Stimulated activated CD8-positive, alpha-beta memory T cell treated with anti-CD3 and anti-CD28 coated beads, Interleukin-7, amount 100 ng/mL, for 4 hours (primary cell): ENCODE measurements at places on chromosomes 7 and 10.

- no peak for DNase-seq
Measured at GRCh38 chr10:16509996-16510395, 11.7 kb downstream of the C1QL3 start.

GRCh38 chr7:25260862-25261494 lies 32.7 kb upstream of the NPVF start:
- no peak for DNase-seq

DNA sequence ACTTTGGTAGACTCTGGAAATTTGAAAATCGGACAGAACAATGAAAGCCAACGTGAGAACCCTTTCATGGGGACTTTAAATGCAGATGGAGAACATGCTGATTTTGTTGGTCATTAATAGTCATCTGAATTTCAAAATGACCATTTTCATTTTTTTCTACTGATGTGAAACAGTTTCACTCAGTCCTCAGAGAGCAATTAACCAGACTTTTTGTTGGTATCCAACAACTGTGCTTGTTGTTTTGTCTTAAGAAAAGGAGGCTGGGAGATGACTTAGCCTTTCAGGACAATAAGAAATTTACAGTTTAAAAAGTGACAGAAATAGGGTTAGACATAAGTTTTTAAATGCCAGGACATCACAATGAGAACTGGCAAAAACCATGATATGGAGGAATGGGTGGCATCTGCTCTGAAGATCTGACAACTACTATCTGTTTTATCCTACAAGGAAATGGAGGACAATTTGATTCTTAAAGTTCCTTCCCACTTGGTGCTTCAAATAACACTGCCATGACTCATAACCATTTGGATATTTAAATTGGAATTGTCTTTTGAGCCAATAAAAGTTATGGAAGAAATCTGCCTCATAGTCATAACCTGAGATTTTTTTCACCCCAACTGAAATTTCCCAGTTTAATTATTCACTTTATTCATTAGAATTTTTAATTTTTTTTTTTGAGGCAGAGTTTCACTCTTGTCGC lies 87.2 kb upstream of the HPS1 start:
- DNase-seq: no peak

DNA sequence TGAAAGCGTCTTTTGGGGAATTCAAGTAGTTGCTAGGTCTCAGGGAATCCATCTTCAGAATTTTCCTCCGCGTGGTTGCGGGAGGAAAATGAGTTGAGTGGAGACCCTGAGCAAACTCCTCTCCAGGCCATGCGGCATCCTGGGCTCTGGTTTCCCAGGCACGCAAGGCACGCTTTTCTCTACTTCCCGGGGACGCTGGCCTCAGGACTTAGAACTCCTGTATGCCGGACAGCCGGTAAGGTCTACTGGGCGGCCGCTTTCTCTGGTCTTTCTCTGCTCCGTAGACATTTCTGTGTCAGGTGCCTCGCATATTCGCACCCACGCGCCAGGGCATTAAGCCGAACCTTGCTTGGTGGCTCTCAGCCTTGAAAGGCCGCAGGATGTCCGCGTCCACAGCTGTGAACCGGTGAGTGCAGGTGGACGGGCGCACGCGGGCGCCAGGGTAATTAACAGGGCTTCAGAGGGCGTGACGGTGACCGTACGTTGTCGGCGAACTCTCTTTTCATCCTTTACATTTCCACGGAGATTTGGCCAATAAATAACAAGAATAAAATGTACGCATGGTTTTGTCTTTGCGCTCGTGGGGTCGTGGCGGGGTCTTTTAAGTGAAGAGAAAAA lies 992 bp upstream of the RBM20 start:
- no peak for DNase-seq

- DNase-seq: no peak
Measured at GRCh38 chr10:98340940-98341310, 72.9 kb upstream of the LOXL4 start.

DNA sequence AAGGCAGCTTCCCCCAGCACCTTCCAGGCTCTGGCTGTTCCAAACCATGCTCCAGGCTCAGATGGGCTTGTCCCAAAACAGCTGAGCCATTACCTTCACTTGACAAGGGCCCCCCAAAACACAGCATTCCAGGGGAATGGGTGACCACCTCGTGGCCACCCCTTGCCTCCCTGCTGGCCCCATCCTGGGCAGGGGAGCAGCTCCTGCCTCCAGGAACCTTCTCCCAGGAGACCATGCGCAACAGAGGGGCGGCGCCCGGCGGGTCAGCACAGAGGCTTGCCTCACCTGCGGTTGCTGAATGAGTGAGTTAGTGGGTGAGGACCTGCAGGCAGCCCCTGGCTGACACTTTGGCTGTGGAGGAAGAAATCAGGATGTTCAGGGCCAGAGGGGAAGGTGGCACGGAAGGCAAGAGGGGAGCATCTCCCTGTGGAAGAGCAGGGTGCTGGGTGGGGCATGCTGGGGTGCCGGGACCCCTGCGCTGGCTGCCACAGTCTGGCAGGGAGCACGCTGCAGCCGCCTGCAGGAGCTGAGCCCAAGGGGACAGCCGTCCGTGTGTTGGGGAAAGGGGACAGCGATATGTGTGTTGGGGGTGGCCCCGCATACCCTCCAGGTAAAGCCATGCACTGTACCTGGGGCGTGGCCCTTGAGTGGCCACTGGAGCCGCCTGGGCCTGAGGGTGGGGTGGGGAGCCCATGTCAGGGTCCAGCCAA lies 54.7 kb downstream of the PWWP2B start:
- no peak for DNase-seq

GRCh38 chr10:450463-450862 lies 239.0 kb downstream of the DIP2C start:
- DNase-seq: no peak

DNA sequence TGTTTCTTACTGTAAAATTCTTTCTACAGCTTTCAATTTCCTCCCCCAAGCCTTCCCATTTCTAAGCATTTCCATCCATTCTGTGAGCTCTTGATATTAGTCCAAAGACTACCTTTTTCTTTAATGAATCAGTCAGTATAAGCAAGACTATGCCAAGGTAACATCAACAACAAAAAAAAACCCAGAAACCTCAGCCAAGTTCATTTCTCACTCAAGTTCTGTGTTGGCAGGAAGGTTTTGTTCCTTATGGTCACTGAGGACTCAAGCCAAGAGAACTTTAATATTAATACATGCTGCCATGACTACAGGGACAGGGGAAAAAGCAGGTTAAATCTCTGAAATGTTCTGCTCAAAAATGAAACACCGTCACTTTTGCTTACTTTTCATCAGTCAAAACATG lies 621.2 kb upstream of the NRP1 start:
- DNase-seq: no peak

- no peak for DNase-seq
Measured at GRCh38 chr7:24576171-24577025, 3.1 kb downstream of the PALS2 start.

DNA sequence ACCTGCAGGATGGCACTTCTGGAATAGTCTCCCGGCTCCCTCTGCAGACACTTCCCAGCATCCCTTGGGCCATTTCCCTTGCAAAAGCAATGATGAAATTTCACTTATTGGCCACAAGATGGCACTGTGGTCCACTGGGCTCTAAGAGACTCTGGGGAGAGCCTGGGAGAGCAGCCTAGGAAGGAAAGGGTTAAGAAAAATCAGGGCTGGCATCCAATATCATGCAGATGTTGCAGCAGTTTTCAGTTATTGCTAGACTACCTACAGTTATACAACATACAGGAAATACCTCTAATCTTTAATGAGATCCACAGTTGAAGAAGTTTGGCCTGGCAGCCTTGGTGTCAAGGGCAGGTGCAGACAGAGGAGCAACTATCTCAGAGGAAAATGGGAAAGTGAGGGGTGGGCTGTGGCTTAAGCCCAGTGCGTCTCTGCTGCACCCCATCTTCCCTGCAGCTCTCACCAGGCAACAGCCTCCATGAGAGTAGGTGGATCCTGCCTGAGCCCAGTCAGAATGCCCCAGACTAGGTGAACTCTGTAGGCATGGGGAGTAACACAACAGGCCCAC lies 100.2 kb upstream of the PRSS58 start:
- DNase-seq: no peak
